Activated CD8-positive, alpha-beta T cell treated with anti-CD3 and anti-CD28 coated beads, Interleukin-2, amount 10 ng/mL, durations not matched to agents 7 days and 5 days (primary cell): ENCODE measurements at places on chromosomes 6 and 20.

DNA sequence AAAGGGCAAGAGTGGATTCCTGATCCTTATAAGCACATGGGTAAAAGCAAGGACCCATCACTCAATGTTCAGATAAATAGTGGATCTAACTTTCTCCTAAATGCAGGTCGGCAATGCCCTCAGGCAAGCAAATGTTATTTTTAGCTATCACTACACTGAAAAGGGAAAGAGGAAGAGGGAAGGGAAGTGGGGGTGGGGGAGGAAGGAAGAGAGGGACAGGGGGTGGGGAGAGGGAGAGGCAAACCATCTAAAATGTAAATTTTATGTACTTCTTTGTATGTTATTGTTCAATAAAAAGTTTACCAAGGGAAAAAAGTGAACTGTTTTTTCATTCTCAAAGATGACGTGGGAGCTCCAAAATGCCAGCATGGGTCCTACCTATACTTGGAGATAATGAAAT is 44.2 kb downstream of the CHD6 start:
- no peak for DNase-seq

GRCh38 chr6:118134736-118135135 is 227.7 kb downstream of the SLC35F1 start:
- DNase-seq: no peak

- no peak for DNase-seq
Measured at GRCh38 chr6:35547676-35548075, 35.0 kb upstream of the TULP1 start.

- DNase-seq: peak; percentile 37
Measured at GRCh38 chr6:147201885-147202515, 2.2 kb upstream of the STXBP5 start.

- DNase-seq: no peak
Measured at GRCh38 chr6:37809197-37809543, 10.4 kb upstream of the ZFAND3 start.

- DNase-seq: no peak
Measured at GRCh38 chr6:158452191-158452590, 107.7 kb upstream of the TMEM181 start.

DNA sequence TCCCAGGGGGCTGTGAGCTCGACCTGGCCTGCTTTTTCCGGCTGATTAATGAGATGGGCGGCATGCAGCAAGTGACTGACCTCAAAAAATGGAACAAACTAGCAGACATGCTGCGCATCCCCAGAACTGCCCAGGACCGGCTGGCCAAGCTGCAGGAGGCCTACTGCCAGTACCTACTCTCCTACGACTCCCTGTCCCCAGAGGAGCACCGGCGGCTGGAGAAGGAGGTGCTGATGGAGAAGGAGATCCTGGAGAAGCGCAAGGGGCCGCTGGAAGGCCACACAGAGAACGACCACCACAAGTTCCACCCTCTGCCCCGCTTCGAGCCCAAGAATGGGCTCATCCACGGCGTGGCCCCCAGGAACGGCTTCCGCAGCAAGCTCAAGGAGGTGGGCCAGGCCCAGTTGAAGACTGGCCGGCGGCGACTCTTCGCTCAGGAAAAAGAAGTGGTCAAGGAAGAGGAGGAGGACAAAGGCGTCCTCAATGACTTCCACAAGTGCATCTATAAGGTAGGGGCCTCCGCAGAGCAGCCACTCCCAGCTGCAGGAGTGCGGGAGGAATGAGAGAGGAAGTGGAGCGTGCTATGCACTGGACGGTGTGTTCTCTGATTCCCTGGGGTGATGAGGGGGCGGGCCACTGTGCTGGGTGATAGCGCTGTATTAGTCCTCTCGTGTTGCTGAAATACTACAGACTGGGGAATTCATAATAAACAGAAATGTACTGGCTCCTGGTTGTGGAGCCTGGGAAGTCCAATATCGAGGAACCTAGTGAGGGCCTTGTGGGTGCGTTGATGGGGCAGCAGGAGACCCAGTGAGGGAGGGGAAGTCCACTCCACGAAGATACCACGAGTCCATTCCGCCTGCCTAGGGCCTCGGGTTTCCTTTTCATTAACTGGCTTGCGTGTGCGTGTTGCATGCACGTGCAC is 161.7 kb downstream of the DTNBP1 start:
- DNase-seq: no peak

DNA sequence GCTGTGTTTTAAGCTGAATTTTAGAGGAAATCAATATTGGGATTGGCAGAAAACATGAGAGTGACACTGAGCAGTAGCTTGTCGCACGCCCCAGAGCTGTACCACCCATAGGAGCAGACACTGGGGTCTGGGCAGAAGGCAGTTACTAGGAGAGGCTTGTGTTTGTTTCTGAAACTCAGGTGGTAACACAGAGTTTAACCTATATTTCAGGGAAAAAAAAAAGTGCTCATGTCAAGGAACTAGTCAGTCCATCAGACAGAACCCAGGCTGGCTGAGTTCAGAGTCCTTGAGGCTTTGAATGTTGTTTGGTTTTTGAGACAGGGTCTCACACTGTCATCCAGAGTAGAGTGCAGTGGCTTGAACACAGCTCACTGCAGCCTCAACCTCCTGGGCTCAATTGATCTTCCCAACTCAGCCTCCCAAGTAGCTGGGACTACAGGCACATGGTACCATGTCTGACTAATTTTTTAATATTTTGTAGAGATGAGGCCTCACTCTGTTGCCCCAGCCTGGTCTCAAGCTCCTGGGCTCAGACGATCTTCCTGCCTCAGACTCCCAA is 6.6 kb downstream of the SLC22A1 start:
- DNase-seq: no peak

GRCh38 chr6:109478222-109478805 is 4.7 kb downstream of the ZBTB24 start:
- DNase-seq: no peak

- no peak for DNase-seq
Measured at GRCh38 chr6:149174962-149175361, 142.6 kb upstream of the TAB2 start.

DNA sequence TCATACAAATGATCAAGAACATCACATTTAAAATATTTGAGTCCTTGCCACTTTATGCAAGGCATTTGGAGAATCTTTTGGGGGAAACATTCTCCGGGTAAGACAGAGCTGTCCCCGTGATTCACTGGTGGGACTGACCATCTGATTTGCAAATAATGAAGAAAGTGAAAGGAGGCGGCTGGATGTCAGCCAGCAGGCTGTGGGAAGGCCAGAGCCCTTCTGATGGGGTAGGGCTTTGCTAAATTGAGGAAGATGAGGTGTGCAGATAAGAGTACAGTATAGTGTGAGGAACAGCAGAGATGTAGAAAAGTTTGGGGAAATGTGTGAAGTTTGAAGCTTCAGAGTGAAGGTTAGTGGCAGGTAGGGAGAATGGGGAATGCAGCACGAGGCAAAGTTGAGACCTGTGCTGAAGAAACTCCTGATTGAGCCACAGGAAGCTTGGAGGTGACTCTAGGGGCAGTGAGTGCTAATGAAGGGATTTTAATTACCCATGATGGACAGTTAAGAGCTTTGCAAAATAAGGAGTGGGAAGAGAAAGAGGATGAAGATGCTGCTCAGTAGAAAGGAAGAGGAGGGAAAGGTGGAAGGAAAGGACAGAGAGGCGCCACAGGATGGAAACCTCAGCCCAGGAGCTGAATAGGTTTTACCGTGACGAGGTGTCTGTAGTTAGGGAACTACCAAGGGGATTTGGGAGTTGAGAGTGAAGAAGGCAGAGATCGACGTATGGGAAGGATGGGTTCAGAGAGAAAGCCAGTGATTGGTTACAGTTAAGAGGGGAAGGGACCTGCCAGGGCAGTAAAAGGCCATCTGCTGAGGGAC is 68.7 kb downstream of the SNX9 start:
- DNase-seq: no peak

- no peak for DNase-seq
Measured at GRCh38 chr6:30881392-30882203, 2.7 kb upstream of the DDR1 start.

DNA sequence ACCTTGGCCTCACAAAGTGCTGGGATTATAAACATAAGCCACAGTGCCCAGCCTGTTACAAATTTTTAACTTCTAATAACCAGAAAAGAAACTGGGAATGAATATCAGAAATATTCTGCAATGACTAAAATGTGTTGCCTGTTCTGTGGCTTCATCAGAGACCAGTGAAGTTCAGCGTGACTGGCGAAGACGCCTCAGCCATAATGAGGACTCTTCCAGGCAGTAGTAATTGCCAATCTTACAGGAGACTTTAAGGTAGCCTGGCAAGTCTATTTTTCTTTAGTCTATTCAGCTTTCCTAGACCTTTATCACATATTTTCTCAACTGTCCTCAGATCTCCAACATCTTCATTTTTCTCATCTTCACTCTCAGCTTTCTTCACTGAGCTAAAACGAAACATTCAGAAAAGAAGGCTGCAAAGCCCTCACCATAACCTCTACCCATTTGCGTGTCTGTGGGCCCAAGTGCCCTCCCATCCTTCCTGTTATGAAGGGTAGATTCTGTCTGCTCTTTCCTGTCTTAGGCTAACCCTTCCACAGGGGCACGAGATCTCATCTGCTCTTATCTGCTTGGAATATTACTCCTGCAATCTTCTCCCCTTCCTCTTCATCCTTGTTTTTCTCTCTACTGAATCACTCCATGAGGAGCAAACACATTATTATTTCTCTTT is 42.0 kb upstream of the OLIG3 start:
- peak; percentile 50 for DNase-seq
